ENCODE measurements at places on chromosomes 16 and 17.

DNA sequence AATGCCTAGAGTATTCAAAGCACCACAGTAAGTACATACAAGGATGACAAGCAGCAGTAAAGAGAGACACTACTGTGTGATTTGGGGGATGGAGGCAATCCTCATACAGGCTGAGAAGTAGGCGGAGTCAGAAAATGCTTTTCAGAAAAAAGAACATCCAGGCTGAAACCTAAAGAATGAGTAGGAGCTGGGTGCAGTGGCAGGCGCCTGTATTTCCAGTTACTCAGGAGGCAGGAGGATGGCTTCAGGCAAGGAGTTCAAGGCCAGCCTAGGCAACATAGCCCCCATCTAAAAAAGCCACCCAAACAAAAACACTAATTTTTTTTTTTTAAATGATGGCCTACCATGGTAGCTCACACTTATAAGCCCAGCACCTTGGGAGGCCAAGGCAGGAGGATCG is 10.3 kb downstream of the KANSL1 start:
- H3K36me3 ChIP-seq, result no peaks in the 10 kb centered on the region
- DNase-seq, result no peak
- no peak overlapping the region for H3K4me3 ChIP-seq
- peaks cover 13% of the 10 kb centered on the region for H3K4me1 ChIP-seq

DNA sequence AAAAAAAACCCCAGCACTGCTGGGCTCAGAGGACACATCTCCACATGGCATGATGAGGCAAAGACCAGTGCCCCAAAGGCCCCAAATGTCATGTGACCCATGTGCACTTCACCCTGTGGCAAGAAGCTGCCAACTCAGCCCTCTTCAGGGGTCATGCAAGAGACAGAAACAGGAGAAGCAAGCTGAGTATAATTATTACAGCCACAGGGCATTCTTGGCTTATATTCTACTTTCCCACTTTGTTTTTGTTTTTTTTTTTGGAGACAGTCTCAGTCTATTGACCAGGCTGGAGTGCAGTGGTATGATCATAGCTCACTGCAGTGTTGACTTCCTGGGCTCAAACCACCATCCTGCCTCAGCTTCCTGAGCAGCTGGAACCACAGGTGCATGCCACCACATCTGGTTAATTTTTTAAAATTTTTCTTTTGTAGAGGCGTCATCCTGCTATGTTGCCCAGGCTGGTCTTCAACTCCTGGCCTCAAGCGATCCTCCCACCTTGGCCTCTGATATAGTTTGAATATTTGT is 32.7 kb upstream of the LITAF start:
- no peak overlapping the region for H3K27ac ChIP-seq
- H3K4me3 ChIP-seq, result no peak overlapping the region
- no peaks in the 10 kb centered on the region for H3K27me3 ChIP-seq

- no peaks in the 10 kb centered on the region for H3K36me3 ChIP-seq
- H3K27ac ChIP-seq, result peak overlapping the region; percentile 56
- peaks cover 15% of the 10 kb centered on the region for H3K4me1 ChIP-seq
- no peaks in the 10 kb centered on the region for H3K27me3 ChIP-seq
- no peak overlapping the region for H3K4me3 ChIP-seq
These were observed 191.5 kb downstream of the SEC14L1 start for GRCh38 chr17:77332034-77332971.

- H3K27ac ChIP-seq, result no peak overlapping the region
- no peak overlapping the region for H3K4me3 ChIP-seq
- no peaks in the 10 kb centered on the region for H3K4me1 ChIP-seq
- no peaks in the 10 kb centered on the region for H3K27me3 ChIP-seq
- no peak for DNase-seq
These were observed 21.8 kb downstream of the NMRAL1 start for GRCh38 chr16:4452674-4453073.

- DNase-seq, result no peak
- H3K4me1 ChIP-seq, result peaks cover 21% of the 10 kb centered on the region
- peaks cover 3% of the 10 kb centered on the region for H3K27me3 ChIP-seq
- H3K27ac ChIP-seq, result no peak overlapping the region
- no peak overlapping the region for H3K4me3 ChIP-seq
These were observed 38.3 kb upstream of the NDRG4 start for GRCh38 chr16:58461640-58462039.

All from Caco-2 (cell line).